Left ventricle myocardium inferior (tissue), 1 donor: ENCODE measurements at places on chromosomes 16 and 17.

DNA sequence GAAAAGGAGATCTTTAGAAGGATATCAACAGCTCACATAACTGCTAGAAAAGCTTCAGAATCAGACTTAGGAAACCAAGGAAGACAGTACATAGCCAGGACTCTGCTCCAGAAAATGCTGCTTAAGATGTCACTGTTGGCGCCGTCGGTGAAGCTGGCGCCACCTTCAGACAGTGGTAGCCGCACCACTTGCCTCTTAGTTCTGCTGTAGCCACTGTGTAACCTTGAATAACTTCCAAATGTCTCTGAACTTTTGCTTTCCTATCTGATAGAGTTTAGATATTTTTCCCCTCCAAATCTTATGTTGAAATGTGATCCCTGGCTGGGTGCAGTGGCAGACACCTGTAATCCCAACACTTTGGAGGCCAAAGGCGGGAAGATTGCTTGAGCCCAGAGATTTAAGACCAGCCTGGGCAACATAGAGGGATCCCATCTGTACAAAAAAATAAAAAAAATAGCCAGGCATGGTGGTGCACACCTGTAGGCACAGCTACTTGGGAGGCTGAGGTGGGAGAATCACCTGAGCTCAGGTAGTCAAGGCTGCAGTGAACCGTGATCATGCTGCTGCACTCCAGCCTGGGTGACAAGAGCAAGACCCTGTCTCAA is 6.3 kb upstream of the USP31 start:
- no peak for DNase-seq

- no peak for DNase-seq
Observed at GRCh38 chr16:35516971-35517370, 2057.6 kb downstream of the TP53TG3F start.

DNA sequence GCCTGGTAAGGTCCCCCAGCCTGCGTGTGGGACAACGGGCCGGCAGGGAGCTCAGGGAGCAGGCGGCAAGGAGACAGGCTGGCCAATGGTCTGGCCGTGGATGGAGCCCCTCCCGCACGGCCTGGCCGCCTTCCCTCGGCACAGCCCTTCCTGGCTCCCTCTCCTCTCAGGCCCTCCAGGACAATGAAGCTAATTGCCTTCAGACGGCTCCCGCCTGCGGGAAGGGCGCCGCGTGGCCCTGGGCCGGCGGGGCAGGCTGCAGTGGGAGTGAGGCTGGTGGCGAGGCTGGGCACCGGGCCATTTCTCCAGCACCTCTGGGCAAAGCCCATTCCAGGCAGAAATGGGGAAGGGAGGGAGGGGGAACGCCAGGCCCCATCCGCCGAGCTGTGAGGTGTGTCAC is 50.9 kb downstream of the ENGASE start:
- no peak for DNase-seq

DNA sequence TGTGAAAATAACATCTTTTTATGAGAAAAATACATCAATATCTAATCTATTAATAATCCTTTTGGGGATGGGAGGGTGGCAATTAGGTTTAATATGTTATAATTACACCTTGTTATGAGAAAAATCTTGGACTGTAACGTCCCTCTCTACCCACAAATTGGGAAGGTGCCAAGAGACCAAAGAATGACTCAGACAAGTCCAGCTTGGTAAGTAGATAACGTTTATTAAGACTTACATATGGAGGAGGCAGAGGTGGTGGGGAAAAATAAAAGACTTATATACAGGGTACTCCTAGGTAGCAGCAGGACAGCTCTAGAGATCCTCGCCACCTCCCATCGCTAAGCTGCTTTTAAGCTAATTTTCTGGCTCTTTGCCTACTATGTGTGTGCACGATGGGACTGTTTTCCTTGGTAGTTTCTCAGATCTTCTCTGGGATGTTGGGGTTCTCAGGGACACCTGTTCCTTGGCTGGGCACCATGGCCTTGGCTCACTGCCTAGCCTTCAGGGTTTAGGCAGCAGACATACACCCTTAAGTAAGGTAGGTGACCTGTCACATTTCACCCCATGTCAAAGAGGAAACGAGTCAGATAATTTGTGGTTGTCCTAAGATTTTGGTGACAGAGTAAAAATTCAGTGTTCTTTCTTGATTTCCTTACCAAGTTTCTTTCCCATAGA is 31.5 kb downstream of the RBL2 start:
- DNase-seq = no peak

GRCh38 chr17:31757097-31757496 is 101.9 kb downstream of the COPRS start:
- DNase-seq = no peak

GRCh38 chr16:15648135-15648730 is 1.8 kb upstream of the NDE1 start:
- DNase-seq = no peak

- DNase-seq = no peak
Observed at GRCh38 chr16:84950906-84951305, 60.4 kb downstream of the ZDHHC7 start.

DNA sequence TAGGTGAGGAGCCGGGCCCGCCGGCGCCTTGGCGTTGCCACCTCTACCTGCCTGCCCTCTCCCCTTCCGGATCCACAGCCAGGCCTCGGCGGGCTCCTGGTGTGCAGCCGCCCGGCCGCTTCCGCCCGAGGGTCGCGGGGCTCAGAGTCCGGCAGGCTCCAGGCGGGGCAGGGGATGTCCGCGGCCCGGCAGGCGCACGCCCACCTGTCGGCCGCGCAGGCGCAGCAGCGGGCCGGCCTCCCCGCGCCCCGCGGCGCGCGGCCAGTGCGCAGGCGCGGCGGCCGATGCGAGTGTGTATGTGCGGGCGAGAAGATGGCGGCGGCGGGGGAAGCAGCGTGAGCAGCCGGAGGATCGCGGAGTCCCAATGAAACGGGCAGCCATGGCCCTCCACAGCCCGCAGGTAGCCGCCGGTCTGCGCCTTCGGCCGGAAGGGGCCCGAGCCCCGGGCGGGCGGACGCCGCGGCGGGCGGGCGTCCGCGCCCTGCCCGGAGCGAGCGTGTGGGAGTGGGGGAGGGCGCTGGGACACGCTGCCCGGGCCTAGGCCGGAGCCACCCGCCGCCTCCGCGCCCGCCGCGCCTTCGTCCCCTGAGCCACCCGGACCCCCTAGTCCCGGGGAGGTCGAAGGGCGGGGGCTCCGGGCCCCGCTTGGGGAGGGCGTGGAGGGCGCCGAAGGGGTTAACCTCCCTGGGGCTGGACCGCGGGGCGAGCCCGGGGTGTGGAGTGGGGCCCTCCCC is at the start of gene USP10:
Gene USP10 (plus strand): TSS at position 289 of the 734 bp plus-strand sequence. CDS start 91 bp downstream, at position 380.
- peak; percentile 79 for DNase-seq

DNA sequence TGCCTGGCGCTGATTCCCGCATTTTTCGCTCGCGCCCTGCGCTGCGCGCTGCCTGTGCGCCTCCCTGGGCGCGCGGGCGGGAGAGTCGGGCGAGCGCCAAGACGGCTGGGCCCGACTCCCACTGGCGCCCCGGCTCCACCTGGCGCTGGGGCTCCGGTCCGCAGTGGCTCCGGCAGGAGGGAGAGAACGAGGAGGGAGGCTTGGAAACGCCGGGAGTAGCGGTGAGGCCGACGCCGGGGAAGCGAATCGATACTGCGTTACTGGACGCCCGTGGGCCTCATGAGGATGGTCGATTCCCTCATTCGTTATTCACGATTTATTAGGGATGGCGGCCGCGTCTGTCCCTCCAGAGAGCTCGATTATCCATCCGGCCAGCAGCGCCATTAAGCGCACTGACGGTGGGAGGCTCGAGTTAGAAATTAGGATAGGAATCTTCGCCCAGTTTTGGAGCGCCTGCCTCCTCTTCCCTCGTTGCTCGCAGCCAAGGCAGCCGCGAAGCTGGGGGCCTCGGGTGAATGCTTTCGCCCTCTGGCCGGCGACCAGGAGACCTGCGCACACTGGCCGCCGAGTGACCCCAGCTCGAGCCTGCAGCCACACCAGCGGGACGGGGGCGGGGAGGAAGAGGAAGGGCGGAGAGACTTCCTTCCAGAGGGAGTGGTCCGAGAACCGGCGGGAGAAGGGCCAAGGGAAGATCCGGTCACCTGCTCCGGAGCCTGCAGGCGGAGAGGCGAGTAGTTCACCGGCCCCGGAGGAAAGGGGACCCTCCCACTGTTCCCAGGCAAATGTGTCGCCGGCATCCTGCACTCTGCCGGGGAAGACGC is 1.3 kb upstream of the PCGF2 start:
- peak; percentile 92 for DNase-seq
